ENCODE measurements at places on chromosomes 1 and 21. TPM values are rescaled to one million over a fixed set of nuclear protein-coding genes. Genes with fewer than 3 reads are reported as not detected.

DNA sequence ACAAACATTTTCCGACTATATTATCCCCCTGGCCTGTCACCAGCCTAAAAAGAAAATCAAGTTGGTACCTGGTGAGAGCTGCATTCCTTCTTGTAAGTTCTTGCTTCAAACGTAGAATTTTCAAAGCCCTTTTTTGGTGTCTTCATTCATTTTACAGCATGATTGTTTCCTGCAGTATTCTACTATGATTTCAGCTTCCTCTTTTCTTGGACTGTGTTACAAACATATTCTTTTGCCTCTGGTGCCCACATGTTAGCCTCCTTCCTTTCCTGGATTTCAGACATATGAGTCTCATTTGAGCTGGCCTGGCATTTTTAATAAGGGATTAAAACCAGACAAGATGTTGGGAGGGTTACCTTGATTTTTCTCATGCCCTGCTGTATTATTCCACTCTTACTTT, 142.5 kb downstream of the PIGK start:
- no peak for DNase-seq

DNA sequence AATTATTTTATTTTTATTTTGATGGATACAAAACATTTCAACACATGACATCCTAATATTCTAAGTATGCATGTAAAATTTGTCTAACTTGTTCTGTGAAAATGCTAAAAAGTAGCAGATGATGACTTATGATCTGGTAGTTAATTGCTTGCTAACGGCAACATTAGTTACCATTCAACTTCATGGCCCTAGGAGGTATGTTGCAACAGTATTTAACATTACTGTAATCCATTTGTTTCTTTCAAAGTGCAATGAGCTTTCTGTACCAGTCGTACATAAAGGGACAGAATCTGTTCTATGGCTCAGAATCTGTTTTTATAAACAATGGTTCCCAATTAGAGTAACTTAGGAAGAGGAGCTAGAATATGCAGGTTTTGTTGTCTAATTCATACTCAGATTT, 91.5 kb upstream of the ZNHIT6 start:
- no peak for DNase-seq

DNA sequence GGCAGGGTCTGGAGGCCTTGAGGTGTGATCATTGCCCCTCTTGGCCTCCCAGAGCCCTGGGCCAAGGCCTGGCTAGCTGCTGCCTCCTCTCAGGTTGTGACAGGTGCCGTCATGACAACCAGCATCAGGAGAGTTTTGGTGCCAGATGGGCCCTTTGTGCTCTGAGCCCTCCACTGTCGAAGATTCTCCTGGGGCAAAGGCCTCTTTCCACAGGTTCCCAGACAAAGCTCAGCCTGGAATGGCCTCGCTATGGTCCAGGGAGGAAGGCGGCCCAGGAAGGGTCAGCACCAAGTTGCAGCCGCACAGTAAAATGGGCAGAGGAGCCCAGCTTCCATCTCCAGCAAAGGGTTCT, 78.4 kb downstream of the ALPL start:
- no peak for DNase-seq

- no peak for DNase-seq
These were observed 24.5 kb upstream of the CTSK start for GRCh38 chr1:150832597-150832996.

B3GALT6 gene
- 19.8 TPM for polyA plus RNA-seq

NHLH2 gene
- not detected for polyA plus RNA-seq

DNA sequence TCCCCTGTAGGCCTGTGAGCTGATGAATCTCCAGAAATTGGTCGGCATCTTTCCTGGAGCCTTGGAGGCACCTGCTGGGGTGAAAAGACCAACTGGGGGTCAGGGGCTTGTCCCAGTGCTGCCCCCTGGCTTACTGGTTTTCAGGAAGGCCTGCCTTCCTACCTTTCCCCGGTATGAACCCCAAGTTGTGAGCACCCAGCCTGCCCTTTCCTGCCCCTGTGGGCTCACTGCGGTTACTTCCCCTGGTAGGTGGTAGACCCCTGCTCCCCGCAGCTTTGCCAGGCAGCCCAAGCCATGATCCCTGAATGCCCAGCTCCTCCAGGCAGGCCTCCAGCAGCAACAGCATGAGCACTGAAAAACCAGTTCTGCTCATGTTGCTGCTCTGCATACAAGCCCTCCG, 10.2 kb downstream of the DMRTB1 start:
- no peak for DNase-seq

ALPL gene
- 29.9 TPM for polyA plus RNA-seq

KRTAP12-2 gene
- polyA plus RNA-seq, result not detected

MROH9 gene
- polyA plus RNA-seq, result not detected

GRCh38 chr1:110264430-110264829, 54.3 kb downstream of the KCNC4 start:
- no peak for DNase-seq

- DNase-seq, result no peak
These were observed 3.1 kb downstream of the ENO1 start for GRCh38 chr1:8875216-8875861.

GRCh38 chr1:30413606-30414005, 309.8 kb downstream of the MATN1 start:
- DNase-seq, result no peak

- no peak for DNase-seq
These were observed 121.9 kb upstream of the IVNS1ABP start for GRCh38 chr1:185438936-185439335.

- no peak for DNase-seq
These were observed 37.2 kb downstream of the PCNT start for GRCh38 chr21:46361176-46361575.

GBP4 gene
- polyA plus RNA-seq, result 13.5 TPM

KISS1 gene
- polyA plus RNA-seq, result not detected

DNA sequence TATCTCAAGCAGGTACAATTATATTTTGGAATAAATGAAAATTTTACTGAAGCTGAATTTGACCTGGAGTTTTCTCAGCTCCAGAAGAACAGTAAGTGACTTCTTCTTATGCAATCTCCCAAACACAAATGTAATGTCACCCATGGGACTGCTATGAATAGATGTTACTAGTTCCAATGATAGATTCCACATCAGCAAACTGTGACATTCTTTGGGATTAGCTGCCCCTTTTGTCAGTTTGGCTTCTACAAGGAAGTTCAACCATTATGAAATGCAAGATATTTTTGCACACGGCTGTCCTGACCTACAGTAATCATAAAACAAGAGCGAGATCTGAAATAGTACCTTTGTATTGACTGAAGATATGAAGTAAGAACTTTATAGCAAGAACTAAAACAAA, 27.8 kb upstream of the TSNAX start:
- no peak for DNase-seq

DMRTA2 gene
- 0.05 TPM for polyA plus RNA-seq

DNA sequence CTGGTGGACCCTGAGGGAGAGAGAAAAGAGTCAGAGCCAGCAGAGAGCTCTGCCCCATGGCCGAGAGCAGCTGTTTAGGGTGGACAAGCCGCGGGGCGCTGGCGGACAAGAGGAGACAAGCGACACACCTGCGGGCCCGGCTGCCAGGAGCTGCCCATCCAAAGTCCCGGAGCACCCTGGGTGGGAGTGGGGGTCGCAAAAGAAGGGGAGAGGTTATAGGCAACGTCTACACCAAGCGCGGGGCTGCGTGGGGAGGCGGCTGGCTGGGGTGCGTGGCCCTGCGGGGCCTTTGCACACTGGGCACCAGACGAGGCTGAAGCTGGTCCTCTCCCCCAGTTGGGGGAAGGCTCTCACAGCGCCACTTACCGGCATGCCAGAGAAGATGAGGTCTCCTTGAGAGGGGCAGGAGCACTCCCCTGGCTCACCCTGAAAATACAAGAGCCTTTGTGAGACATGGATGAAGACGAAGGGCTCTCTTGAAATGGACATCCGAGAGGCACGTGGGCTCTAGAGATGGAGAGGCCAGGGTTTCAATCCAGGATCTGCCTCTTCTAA, 24.1 kb downstream of the COL16A1 start:
- DNase-seq, result no peak

DNA sequence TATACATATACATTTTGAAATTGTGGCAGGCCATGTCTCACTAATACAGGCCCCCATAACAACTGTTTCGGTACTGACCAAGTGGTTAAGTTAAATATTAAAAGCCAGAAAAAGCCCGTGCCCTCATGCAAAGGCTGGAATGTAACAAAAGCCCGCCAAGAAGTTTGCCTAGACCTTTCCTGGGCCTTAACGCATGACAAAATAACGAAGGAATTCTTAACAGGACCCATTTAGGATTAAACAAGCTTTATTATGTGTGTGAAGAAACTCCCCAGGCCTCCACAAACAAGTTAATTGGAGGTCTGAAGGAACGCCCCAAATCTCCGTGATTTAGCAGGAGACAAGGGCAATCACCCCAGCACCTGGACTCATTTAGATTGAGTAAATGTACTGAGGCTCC, 42.4 kb downstream of the TNFSF4 start:
- DNase-seq, result no peak

RNU1-1 gene
- not detected for polyA plus RNA-seq

- DNase-seq, result no peak
These were observed 102.4 kb upstream of the ZNF281 start for GRCh38 chr1:200512191-200512590.

ODR4 gene
- 22.9 TPM for polyA plus RNA-seq

GRCh38 chr1:59733443-59734141, 81.2 kb upstream of the HOOK1 start:
- DNase-seq, result no peak

- DNase-seq, result no peak
These were observed 520 bp downstream of the ZBTB17 start for GRCh38 chr1:15975358-15975804.

SELE gene
- 0.55 TPM for polyA plus RNA-seq

PGBD5 gene
- polyA plus RNA-seq, result 5.1 TPM

DNA sequence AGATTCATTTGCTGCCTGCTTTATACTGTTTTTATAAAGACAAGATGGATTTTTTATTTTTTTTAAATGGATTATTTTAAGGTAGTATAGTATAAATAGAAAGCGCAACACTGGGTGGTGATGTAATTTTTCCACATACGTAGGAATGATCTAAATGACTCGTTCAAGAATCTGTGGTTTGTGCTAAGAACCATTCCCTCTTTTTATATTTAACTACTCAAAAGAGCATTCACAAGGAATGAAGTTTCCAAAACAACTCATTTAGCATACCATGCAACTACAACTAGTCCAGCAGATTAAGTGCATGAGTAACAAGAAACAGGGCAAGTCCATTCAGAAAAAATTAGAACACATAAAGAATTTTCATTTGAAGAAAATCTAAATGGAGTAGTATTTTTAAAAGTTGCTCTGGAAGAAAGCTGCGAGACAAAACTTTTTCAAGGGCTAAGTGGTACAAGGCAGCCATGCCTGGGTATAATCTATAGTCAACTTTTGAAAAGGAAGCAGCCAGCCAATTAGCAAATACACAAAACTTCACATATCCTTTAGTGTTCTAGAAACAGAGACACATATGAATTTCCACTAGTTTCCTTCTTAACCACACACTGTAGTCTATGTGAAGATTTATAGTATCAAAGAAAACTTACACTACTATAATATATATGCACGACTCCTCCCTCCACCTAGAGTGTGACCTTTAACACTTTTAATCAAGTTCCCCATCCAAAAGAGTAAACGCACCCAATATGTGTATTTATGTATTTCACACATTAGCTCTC, 23.4 kb downstream of the GTF2B start:
- no peak for DNase-seq

ALDH4A1 gene
- polyA plus RNA-seq, result 13.2 TPM

DNA sequence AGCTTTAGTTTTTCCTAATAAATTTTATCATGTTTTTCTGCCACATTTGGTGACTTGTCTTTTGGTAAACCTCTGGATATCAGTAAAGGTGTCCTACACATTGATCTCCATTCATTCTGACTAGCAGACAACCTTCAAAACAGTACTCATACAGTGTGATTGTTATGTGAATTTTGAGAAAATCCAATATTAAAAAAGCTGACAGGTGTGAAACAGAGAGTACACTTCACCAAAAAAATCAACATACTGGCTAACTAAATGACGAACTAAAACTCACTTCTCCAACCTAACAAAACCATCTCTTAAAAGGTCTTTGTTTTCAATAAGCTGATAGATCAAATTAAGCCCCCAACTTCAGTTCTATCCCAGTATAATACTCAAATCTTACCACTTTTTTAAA, 1.5 kb downstream of the FRRS1 start:
- DNase-seq, result no peak
